CD4-positive, alpha-beta memory T cell (primary cell): ENCODE measurements at places on chromosomes 12 and 14. TPM values are rescaled to one million over a fixed set of nuclear protein-coding genes. Genes with fewer than 3 reads are reported as not detected.

MPHOSPH9 gene
- 57.9 TPM for total RNA-seq

CFAP54 gene
- 1.1 TPM for total RNA-seq

FGF6 gene
- total RNA-seq, result not detected

GYS2 gene
- 0.11 TPM for total RNA-seq

DNA sequence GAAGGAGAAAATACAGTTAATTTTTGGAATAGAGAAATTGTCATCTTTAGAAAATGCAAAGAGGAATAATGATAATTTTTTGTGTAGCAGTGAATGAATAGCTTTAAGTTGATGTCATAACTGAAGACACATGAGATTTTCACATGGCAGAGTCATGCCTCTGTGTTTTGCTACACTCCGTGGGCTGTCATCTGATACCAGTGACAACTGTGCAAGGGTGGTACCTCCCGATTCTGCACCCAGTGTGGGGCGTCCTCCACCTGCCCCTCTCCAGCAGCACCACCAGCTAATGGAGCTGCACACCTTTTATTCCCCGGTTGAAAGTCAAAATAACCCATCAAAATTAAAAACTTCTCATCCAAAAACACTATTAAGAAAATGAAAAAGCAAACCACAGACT is 47.2 kb downstream of the ANKRD9 start:
- no peak overlapping the region for H3K4me3 ChIP-seq
- no peaks in the 10 kb centered on the region for H3K4me1 ChIP-seq
- no peak overlapping the region for H3K27ac ChIP-seq
- H3K36me3 ChIP-seq, result no peaks in the 10 kb centered on the region
- H3K27me3 ChIP-seq, result no peaks in the 10 kb centered on the region

GRCh38 chr12:97903356-97903755 is 440.8 kb downstream of the RMST start:
- no peaks in the 10 kb centered on the region for H3K36me3 ChIP-seq
- H3K4me3 ChIP-seq, result no peak overlapping the region
- no peaks in the 10 kb centered on the region for H3K4me1 ChIP-seq

DNA sequence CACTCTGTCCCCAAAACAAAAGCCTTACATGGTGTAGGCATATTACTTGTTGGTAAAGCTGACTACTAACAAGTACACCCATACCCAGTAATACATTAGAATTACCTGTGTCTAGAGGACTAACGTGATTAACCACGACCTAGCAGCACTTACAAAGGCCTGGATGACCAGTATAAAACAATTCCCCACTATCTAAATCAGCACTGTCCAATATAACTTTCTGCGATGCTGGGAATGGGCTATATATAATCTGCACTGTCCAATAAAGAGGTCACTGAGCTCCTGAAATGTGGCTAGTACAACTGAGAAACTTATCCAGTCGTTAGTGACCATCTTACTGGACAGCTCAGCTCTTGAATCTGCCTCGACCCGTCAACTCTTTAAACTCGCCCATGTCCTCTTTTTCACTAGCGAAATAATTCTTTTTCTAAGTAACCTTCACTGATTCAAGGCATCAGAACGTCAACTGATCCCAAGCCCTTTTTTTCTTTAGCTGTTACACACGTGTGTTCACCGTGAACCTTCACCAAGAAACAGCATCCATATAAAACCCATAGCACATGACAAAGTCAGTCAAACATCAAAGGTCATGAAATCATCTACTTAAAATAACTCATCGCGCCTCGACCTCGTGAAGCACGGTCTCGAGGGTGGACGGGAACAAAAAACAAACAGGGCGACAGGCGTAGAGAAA is 905 bp upstream of the CIPC start:
- H3K4me1 ChIP-seq, result peaks cover 31% of the 10 kb centered on the region
- H3K36me3 ChIP-seq, result no peaks in the 10 kb centered on the region
- peak overlapping the region; percentile 95 for H3K27ac ChIP-seq
- DNase-seq, result no peak

GRCh38 chr12:2733493-2734355 is 61.0 kb upstream of the FKBP4 start:
- H3K4me3 ChIP-seq, result no peak overlapping the region
- no peaks in the 10 kb centered on the region for H3K36me3 ChIP-seq
- H3K27ac ChIP-seq, result no peak overlapping the region
- H3K27me3 ChIP-seq, result peaks cover 4% of the 10 kb centered on the region
- no peaks in the 10 kb centered on the region for H3K4me1 ChIP-seq

DNA sequence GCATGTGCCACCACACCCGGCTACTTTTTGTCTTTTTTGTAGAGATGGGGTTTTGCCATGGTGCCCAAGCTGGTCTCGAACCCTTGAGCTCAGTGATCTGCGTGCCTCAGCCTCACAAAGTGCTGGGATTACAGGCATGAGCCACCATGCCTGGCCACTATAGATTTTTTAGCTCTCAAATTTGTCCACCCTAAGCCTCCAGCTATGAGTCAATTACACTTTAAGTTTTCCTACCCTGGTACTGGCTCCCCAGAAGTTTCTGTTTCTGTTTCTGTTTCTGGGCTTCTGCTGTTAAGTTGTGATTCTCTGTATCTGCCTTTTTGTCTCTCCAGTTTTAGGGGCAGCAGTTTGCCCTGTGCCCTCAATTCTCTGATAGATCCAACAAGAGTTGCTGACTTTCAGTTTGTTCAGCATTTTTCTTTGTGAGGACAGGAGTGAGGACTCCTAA is 4.4 kb upstream of the TINF2 start:
- peak overlapping the region; percentile 46 for H3K27ac ChIP-seq
- DNase-seq, result peak; percentile 35

- H3K27ac ChIP-seq, result no peak overlapping the region
- no peak overlapping the region for H3K4me3 ChIP-seq
- DNase-seq, result no peak
- no peaks in the 10 kb centered on the region for H3K4me1 ChIP-seq
These were observed 12.4 kb downstream of the TMEM120B start for GRCh38 chr12:121724925-121725324.
